Left hindlimb (tissue), 1 donor: ENCODE measurements at places on chromosomes 11 and 22.

DNA sequence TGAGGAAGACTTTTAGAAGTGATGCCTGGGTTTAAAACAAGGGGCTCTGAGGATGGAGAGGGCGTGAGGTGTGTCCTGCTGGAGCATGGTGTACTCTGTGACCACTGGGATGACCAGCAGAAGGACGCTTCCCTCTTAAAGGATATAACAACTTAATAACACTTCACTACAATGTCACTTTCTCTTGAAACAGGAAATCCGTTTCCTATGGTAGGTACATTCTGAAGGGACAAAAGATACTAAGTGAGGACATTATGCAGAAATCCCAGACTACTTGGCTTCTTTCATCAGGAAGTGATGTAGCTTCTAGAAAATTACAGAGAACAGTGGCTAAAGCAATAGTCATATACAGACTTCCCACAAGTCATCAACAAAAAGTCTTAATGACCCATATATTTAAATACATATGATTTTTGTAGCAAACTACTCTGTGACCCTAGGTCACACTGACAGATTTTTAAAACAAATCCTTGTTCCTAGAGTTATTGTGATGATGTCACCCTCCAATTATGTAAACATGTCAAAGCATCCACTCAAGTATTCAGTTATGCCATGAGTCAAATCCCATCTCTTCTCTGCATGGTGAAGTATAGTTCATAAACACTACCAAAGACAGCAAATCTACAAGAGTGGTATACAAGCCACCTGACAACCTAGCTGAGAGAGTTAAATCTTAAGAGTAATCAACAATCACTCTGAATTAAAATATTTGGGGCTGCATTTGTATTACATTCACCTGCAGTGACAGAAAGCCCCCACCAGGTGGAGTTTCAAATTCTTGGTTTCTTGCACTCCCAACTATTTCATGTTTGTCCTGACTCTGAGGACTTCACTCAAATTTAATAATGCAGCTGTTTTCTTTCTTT, 32.8 kb downstream of the PITPNB start:
- no peak for DNase-seq

DNA sequence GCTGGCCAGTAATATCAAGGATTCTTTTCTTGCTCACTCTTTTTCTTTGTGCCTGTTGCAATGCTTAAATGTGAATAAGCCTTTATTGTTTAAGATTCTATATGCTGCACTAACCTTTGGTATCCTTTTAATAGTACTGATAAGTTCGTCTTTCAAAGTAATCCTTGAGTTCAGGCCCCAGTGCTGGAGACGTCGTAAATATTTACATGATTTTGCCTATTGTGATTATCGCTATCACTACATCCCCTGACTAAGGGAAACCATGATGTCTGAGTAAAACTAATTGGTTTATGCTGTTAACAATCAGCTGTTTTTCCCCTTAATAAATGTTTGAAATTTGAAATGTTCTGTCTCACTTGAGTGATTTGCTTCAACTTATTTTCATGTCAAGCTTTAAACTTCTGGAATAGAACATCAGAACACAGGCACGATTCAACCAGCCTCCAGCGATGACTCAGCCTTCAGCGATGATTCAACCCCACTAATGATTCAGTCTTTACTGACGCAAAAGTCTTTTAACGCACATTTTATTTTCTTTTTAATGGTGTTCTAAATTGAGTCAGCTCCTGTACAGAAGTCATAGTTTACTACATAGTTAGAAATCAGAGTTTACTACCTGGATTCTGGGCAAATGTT, 3.9 kb downstream of the HTATIP2 start:
- no peak for DNase-seq

DNA sequence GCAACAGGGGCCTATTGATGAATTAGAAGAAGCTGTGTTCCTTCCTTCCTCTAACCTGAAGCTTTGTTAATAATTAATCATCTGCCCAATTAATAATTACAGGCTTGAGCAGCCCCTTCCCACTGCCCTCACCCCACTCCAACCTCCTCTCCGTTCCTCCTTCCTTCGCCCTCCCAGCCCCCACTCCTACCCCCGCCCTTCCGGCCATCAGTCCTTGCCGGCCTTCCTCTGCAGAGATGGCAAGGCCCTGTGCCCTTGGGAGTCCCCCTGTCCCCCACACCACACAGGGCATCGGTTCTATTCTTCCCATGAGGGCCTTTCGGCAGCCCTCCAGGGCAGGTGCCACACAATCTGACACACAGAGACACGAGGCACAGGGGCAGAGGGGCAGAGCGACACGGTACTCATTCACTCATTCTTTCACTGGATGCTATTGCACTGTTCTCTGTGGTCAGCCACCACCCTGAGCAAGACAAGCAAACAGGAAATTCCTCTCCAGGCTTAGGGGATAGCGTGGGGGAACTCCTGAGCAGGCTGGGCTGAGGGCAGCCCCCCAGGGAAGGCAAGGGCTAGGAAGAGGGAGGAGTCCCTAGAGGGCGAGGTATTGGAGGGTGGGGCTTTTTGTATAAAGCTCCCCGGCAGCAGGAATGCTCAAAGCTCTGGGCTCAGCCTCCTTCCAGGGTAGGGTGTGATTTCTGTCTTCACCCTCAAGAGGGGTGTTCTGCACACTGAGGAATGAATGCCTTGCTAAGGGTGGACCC, 14.7 kb downstream of the MGAT3 start:
- no peak for DNase-seq

- no peak for DNase-seq
These were observed 72.3 kb upstream of the TP53I11 start for GRCh38 chr11:45023065-45023365.

- DNase-seq = no peak
These were observed 5.5 kb downstream of the TTC28 start for GRCh38 chr22:28674121-28674563.
